ENCODE measurements at places on chromosomes 7 and 10. TPM values are rescaled to one million over a fixed set of nuclear protein-coding genes. Genes with fewer than 3 reads are reported as not detected.

The FAM25A gene
- total RNA-seq: not detected

The NRCAM gene
- 1.1 TPM for total RNA-seq

The CFAP69 gene
- total RNA-seq: 3.7 TPM

The NME8 gene
- 1.5 TPM for total RNA-seq

The CNPY1 gene
- total RNA-seq: not detected

The SPOCK2 gene
- total RNA-seq: 1.2 TPM

The MBL2 gene
- not detected for total RNA-seq

GRCh38 chr7:126755381-126755780 is 497.4 kb downstream of the GRM8 start:
- H3K4me3 ChIP-seq: no peak overlapping the region
- no peaks in the 10 kb centered on the region for H3K36me3 ChIP-seq
- H3K27ac ChIP-seq: no peak overlapping the region
- H3K27me3 ChIP-seq: no peaks in the 10 kb centered on the region
- DNase-seq: no peak
- H3K4me1 ChIP-seq: no peaks in the 10 kb centered on the region

GRCh38 chr7:82481499-82482097 is 38.0 kb upstream of the CACNA2D1 start:
- no peaks in the 10 kb centered on the region for H3K4me1 ChIP-seq
- no peaks in the 10 kb centered on the region for H3K36me3 ChIP-seq
- DNase-seq: peak; percentile 26
- H3K4me3 ChIP-seq: no peak overlapping the region

- H3K4me3 ChIP-seq: no peak overlapping the region
- no peaks in the 10 kb centered on the region for H3K27me3 ChIP-seq
- H3K36me3 ChIP-seq: peaks cover 14% of the 10 kb centered on the region
- no peaks in the 10 kb centered on the region for H3K4me1 ChIP-seq
- no peak overlapping the region for H3K27ac ChIP-seq
- no peak for DNase-seq
Measured at GRCh38 chr7:105613611-105614330, 32.5 kb upstream of the EFCAB10 start.

- no peaks in the 10 kb centered on the region for H3K36me3 ChIP-seq
- H3K4me3 ChIP-seq: no peak overlapping the region
- H3K27me3 ChIP-seq: peaks cover 26% of the 10 kb centered on the region
Measured at GRCh38 chr10:18079665-18080295, 60.4 kb upstream of the CACNB2 start.

- H3K27ac ChIP-seq: no peak overlapping the region
- H3K36me3 ChIP-seq: no peaks in the 10 kb centered on the region
- no peak overlapping the region for H3K4me3 ChIP-seq
Measured at GRCh38 chr10:36597756-36598320, 527.6 kb upstream of the ANKRD30A start.

DNA sequence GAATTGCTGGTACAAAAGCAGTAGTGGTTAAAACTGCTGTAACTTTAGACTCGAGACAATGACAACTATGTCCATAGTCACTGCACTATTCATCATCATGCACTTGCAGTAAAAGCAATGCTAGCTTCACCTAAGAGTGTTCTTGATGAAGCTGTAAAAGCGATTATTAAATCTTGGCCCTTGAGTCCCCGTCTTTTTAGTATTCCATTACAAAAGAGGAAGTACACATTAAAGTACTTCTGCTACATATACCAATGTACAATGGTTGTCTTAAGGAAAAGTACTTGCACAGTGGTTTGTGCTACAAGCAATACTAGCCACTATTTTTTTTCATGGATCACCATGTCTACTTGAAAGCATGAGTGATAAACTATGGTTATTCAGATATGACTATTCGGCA is 78.3 kb downstream of the ATAD1 start:
- H3K4me3 ChIP-seq: no peak overlapping the region
- no peak for DNase-seq
- H3K36me3 ChIP-seq: no peaks in the 10 kb centered on the region
- H3K4me1 ChIP-seq: peaks cover 6% of the 10 kb centered on the region
- no peak overlapping the region for H3K27ac ChIP-seq

GRCh38 chr10:86362129-86362527 is 4.5 kb downstream of the GRID1 start:
- peaks cover 6% of the 10 kb centered on the region for H3K4me1 ChIP-seq
- no peak overlapping the region for H3K27ac ChIP-seq
- H3K27me3 ChIP-seq: peaks cover 23% of the 10 kb centered on the region
- H3K4me3 ChIP-seq: no peak overlapping the region
- H3K36me3 ChIP-seq: no peaks in the 10 kb centered on the region
- no peak for DNase-seq

DNA sequence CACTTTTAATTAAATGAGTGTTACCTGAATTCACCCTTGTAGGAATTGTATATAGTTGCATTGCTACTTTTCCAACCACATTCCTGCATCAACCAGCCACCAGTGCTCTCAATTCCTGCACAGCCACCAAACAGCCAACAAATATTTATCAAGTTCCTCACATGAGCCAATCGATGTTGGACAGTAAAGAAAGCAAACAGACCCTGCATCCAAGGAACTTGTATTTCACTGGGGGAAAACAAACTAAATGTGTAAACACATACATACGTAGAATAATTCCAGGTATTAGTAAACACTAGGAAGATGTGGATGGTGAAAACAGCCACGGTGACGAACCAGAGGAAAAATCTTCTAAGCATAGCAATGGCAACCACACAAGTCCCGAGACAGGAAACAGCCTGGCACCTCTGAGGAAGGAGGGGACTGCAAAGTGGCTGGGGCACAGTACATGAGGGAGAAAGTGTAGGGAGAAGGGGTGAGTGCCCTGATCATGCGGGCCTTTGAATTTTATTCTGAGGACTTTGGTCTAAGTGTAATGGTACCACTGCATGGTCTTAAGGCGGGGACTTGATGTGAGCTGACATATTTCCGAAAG is 111.2 kb downstream of the XRCC2 start:
- H3K27ac ChIP-seq: no peak overlapping the region
- no peak for DNase-seq
- no peak overlapping the region for H3K4me3 ChIP-seq
- no peaks in the 10 kb centered on the region for H3K4me1 ChIP-seq

GRCh38 chr7:18196638-18197037 is 169.0 kb upstream of the PRPS1L1 start:
- H3K27me3 ChIP-seq: no peaks in the 10 kb centered on the region
- no peaks in the 10 kb centered on the region for H3K36me3 ChIP-seq
- no peak for DNase-seq
- H3K4me3 ChIP-seq: no peak overlapping the region

GRCh38 chr7:38453826-38454225 is 177.3 kb downstream of the AMPH start:
- no peak overlapping the region for H3K4me3 ChIP-seq
- no peaks in the 10 kb centered on the region for H3K4me1 ChIP-seq
- peaks cover 29% of the 10 kb centered on the region for H3K27me3 ChIP-seq
- no peak overlapping the region for H3K27ac ChIP-seq

DNA sequence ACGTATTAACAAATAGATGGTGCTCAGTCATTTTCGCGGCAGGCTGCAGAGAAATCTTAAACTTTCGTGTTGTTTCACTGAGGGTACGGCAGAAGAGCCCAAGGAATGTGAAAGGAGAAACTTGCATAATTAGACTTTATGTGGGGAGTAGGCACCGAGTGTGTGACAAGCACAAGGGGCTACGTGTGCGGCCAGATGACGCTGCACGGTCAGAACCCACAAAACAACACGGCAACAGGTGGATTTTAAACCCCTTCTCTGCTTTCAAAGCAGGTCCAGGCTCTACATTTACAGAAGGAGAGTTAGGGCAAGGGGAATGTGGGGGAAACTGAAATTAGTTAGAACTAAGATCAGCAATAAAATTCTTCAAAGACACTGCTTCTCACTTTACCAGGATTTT is 392 bp upstream of the UCN3 start:
- H3K27ac ChIP-seq: no peak overlapping the region
- no peaks in the 10 kb centered on the region for H3K4me1 ChIP-seq
- no peak for DNase-seq

DNA sequence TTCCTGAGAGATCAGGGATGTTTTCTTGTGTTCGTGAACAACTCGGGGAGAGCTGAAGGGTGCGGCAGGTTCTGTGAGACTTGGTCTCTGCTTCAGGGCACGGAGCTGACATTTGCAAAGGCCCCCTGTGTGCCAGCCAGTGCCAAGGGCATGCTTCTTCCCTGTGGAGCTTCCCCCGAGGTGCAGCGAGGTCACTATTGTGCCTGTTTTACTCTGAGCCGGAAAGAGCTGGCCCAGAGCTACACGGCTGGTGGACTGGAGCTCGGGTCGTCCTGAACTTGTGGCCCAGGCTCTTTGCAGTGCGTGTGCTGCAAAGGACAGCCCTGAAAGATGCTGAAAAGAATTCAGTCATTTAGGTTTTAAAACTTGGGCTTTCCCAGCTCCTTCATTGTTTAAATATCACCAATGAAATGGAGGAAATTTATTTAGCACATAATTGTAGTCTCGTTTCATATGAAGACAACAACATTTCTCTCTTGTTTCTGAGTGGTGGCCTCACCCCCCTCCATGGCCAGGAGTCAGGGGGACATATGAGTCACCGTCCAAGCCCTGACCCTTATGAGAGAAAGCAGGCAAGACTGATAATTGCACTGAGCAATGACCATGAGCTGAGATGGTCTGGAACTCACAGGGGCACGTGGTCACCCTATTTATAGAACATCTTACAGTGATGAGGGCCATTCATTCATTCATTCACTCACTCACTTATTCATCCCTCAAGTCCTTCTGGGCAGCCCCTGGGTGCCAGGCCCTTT is 102.6 kb downstream of the PTPRE start:
- no peak overlapping the region for H3K4me3 ChIP-seq
- H3K36me3 ChIP-seq: no peaks in the 10 kb centered on the region
- H3K27ac ChIP-seq: no peak overlapping the region
- peaks cover 9% of the 10 kb centered on the region for H3K4me1 ChIP-seq

GRCh38 chr10:113103131-113103840 is 153.2 kb downstream of the TCF7L2 start:
- H3K4me3 ChIP-seq: no peak overlapping the region
- no peak for DNase-seq
- no peak overlapping the region for H3K27ac ChIP-seq
- H3K36me3 ChIP-seq: peaks cover 27% of the 10 kb centered on the region
